RPMI8226 (cell line): ENCODE measurements at places on chromosomes 5 and 9.

GRCh38 chr5:142816531-142817430 lies 46.6 kb downstream of the ARHGAP26 start:
- DNase-seq: no peak

- DNase-seq: peak; percentile 46
Observed at GRCh38 chr5:8908055-8908683, 637.7 kb downstream of the SEMA5A start.

- DNase-seq: no peak
Observed at GRCh38 chr9:129696944-129697655, 31.7 kb downstream of the PRRX2 start.

DNA sequence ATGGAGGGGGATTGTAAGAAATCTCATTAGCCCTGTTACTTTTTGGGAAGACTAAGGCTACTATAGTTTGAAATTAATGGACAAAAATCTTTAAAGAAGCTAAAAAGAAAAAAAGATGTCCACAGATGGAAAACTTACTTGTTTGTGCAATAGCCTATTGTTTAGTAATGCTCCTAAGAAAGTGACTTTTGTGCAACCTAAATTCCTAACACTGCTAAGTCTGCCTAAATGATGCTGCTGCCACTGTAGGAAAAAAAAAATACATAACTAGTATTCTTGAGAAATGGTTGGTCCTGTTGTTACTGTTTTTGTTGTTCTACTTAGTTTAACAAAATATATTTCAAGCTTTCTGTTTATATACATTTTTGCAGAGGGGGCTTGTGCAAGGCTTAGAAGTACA lies 108.2 kb upstream of the NR3C1 start:
- DNase-seq: no peak

DNA sequence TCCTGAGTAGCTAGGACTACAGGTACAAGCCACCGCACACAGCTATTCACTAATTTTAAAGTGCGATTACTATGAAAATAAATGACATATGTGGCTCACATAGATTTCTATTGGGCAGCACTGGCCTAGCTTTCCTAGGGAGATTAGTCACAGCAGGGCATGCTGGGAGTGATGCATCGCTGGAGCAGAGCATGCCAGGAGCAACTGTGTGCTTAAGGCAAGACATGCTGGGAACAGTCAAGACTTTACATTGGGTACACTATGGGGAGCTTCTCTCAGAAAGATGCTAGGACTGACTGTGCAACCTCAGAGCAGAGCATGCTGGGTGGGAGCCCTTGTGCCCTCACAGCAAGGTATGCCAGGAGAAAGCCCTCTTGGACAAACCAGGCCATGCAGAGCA lies 9.3 kb downstream of the ST6GALNAC6 start:
- DNase-seq: no peak

- DNase-seq: no peak
Observed at GRCh38 chr5:170792878-170793277, 9.4 kb downstream of the GABRP start.

DNA sequence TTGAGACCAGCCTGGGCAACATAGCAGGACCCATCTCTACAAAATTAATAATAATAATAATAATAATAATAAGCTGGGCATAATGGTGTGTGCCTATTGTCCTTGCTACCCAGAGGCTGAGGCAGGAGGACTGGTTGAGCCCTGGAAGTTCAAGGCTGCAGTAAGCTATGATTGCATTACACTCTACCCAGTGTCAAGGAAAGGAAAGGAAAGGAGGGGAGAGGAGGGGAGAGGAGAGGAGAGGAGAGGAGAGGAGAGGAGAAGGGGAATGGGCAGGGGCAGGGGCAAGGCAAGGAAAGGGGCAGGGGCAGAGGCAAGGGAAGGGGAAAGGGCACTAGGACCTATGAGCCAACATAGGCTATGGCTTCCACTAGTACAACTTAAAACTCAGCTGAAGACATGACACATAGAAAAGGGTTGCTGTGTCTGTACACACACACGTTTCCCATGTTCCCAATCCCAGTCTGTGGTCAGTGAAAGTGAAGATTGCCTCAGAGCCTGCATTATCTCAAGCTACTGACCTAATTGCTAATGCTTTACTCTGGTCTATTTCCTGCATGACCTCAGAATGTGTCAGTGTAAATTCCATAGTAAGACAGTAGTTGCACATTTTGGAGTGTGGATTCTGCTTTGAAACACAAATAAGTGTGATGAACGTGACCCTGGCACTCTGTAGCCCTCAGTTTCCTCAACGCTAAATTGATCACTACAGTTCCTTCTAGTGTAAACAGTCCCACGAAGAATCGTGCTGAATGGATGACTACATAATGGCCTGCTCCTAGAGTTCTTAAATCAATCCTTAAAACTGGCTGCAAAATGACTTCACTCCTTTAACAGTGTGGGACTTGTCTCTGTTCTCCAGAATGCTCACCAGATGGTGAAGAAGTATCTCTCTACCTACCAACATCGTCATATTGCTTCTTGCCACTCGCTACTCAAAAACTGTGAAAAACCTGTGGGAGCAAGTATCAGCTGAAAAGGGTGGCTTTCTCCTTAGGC lies 497.0 kb downstream of the RAB3C start:
- no peak for DNase-seq

DNA sequence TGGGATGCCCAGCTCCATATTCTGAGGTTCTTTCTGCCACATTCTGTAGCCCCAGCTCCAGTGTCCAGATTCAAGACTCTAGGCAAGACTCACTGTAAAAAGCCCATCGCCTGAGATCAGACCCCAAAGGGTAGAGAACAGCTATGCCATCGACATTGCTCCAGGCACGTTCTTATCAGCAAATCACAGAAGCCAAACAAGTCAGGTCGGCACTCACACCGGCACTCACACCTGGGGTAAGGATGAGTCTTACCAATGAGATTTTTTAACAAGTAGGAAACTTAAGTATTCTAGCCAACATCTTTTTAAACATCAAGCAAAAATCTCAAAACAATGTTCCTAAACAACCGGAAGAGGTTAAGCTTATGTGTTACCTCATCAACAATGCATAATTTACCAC lies 2.4 kb downstream of the CDKN2AIPNL start:
- DNase-seq: no peak

GRCh38 chr9:125427556-125427955 lies 165.9 kb downstream of the GAPVD1 start:
- no peak for DNase-seq

GRCh38 chr5:69033690-69034089 lies 60.1 kb upstream of the SLC30A5 start:
- no peak for DNase-seq

DNA sequence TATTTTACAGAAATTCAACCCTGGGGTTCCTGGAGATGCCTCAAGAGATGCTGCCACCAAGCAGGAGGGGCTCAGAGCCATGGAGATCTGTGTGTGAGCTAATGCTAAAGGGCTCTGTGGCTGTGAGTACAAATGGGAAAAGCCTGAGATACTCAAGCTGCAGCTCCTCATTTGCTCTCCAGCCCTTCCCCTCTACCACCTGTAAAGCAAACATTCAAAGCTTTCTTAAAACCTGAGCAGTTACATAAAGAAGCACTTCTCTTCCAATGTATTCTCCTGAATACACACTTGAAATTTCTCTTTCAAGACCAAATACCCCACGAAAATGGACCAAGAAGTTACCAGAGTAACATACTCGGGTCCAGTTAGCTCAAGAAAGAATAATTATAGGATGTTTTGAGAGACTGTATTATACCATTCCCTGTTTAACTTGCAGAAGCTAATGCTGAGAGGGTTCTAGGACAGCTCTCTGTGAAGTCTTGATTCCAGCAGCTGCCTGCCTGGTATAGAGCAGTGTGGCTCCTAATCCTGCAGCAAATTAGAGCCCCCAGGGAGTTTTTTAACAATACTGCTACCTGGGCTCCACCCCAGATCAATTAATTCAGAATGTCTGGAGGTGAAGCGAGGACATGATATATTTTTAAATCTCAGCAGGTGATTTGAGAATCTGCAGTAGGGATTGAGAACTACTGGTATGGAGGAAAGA lies 21.1 kb downstream of the RGS7BP start:
- DNase-seq: no peak

GRCh38 chr9:5502553-5502952 lies 7.8 kb upstream of the PDCD1LG2 start:
- DNase-seq: no peak

DNA sequence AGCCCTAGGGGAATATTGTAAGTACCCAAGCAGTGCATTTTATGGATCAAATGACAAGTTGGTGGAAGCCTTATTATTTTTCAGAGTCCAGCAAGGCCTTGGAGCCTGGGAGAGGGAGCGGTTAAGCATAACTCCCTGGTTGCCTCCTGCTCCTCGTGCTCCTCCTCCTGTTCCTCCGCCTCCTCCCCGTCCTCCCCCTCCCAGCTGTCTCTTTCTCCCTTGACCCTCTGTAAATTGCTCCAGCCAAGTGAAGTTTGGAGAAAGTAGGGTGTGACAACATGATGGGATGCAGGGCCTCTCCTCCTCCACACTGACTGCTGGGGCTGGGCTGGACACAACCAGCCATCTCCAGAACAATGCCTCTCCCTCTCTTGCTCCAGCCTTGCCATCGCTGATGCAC lies 586.9 kb downstream of the CCDC171 start:
- DNase-seq: no peak

DNA sequence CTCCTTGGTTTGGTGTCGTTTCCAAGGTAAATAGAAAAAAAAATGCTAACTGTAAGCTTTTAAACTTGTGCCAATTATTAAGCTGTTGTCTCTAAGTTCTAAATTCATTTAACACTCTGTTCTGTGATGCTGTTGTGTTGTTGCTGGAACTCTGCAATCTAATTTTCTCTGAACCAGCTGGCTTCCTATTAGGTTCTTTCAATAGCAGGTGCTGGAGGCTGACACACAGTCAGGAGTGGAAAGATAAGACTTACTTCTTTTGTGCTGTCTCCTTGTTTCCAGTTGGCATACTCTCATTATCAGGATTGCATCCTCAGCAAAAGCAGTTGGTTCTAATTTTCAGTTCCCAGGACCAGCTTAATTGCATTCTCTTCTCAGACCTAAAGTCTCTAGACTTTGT lies 1252.6 kb upstream of the NUDT12 start:
- no peak for DNase-seq

DNA sequence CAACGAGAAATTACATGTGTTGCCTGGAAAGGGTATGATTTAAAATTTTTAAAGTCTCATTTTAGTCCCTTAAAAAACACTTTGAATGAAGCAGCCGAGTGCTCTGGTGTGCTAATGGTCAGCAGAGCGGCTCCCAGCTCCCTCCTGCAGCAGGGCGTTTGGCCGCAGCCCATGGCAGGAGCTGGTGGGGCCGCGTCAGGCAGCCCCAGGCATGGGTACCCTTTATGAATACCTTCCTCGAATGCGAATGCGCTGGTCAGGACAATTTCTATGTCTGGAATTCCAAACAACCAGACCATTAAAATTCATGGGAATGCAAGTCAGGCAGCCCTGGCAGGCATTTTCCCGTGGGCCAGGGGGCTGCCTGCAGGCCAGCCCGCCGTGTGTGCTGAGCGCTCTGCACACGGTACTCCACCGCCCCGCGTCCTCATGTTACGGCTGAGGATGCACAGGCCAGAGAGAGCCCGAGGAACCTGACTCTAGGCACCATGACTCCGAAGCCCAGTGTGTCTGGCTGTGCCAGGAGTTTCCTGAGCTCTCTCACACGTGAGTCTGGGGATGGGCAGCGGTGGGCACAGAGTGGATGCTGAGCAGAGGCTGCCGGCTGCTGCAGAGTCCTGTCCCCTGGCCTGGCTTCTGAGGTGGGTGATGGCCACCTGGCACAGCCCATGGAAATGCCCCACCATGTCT lies 123.7 kb downstream of the WNK2 start:
- no peak for DNase-seq

- DNase-seq: no peak
Observed at GRCh38 chr5:146528236-146528635, 12.2 kb upstream of the GPR151 start.

- DNase-seq: no peak
Observed at GRCh38 chr9:128454991-128455390, 815 bp upstream of the ODF2 start.

GRCh38 chr5:170294057-170294456 lies 3.5 kb downstream of the LCP2 start:
- no peak for DNase-seq

DNA sequence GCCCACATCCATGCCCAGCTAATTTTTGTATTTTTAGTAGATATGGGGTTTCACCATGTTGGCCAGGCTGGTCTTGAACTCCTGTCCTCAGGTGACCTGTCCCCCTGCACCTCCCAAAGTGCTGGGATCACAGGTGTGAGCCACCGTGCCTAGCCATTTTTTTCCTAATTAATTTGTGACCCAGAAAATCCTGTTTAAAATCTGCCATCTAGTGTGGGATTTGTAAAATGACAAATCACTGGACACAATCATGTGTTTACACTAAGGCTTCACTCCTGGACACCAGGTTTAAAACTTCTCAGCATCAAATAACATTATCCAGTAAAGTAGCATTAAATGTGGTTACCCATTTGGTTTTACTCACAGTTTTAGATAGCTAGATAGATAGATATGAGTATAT lies 18.6 kb upstream of the KDM4C start:
- peak; percentile 25 for DNase-seq

DNA sequence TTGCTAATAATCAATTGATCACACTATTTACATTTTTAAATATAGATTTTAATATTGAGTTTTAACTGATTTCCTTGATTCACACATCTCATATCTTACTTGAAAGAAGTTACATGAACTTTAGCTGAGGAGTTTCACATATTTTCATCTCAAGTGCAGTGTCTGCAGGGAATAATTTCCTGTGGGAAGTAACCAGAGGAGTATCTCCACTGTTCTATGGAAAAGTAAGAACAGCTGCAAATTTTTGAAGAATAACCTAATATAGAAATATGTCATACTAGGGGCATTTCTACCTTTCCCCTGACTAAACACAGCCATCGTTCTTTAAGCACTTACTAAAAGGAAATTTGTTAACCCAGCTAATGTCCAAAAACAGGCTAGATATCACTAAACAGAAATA lies 546.4 kb downstream of the EFNA5 start:
- DNase-seq: no peak

- DNase-seq: peak; percentile 28
Observed at GRCh38 chr5:135535820-135536801, at the start of gene NEUROG1. NEUROG1 (minus strand) TSS chr5:135535964; CDS start chr5:135535690, 274 bp downstream.

DNA sequence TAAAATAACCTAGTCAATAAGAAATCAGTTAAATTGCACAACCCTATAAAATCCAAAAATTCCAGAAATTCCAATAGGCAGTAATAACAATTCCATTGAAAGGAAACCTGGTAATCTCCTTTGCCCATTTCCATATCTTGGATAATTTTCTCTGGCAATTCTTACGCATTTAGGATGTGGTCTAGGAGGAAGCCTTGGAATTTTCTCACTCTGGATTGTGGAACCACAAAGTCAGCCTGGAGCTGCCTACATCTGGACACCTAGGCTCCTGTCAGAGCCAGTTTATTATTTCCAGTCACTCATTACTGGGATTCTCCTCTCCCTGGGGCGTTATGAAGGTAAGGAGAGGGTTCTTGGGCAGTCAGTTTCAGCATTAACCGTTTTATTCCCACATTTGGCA lies 40.3 kb upstream of the GNE start:
- no peak for DNase-seq

DNA sequence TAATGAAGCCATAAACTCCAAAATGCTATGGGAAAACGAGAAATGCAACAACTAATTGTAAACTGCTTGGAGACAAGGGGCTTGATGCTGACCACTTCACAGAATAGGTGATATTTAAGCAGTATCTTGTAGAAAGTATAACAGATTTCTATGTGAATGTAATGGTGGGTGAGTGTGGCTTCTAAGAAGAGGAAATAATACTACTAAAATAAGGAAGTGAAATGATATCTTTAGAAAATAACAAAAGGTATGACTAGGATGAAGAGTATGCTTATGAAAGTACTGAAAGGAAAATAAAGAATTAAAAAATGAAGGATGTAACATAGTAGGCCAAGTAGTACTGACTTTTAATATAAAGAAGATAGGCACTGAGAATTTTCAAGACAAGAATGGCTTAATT lies 94.2 kb downstream of the AGTPBP1 start:
- DNase-seq: no peak

- no peak for DNase-seq
Observed at GRCh38 chr9:99437145-99437544, 215.1 kb downstream of the SEC61B start.
